Stimulated activated CD8-positive, alpha-beta memory T cell treated with anti-CD3 and anti-CD28 coated beads, Interleukin-2, amount 100 ng/mL, for 1 hour (primary cell): ENCODE measurements at places on chromosomes 6 and 20.

DNA sequence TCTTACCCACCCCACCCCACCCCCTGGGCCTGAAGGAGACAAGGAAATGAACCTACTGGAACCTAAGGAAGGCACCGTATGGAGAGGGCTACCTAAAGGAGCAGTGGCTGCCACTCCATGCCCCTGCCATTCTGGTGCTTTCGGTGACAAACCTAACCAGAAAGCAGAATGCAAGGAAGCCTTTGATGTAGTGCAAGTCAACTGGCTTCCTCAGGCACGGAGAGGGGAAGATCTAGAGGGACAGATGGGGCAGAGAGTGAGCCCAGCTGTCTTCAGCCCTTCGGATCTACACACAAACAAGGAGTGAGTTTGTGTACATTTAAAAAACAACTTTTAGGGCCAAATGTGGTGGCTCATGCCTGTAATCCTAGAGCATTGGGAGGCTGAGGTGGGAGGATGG, 39.5 kb downstream of the PPP1R16B start:
- no peak for DNase-seq

GRCh38 chr6:89874438-89874837, 19.8 kb upstream of the GJA10 start:
- no peak for DNase-seq

GRCh38 chr20:62618611-62619529, 23.4 kb upstream of the SLCO4A1 start:
- DNase-seq = no peak

DNA sequence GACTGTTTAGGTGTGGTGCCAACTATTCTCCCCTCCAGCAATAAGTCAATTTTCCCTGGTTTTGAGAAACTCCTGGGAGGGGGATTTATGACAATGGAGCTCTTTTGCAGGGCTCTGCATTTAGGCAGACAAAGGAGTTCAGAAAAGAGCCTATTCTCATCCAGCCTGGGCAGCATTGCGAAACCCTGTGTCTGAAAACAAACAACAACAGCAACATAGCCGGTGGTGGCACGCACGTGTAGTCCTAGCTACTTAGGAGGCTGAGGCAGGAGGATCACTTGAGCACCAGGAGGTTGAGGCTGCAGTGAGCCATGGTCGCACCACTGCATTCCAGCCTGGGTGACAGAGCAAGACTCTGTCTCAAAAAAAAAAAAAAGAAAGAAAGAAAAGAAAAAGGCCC, 6.4 kb downstream of the CLPS start:
- no peak for DNase-seq

DNA sequence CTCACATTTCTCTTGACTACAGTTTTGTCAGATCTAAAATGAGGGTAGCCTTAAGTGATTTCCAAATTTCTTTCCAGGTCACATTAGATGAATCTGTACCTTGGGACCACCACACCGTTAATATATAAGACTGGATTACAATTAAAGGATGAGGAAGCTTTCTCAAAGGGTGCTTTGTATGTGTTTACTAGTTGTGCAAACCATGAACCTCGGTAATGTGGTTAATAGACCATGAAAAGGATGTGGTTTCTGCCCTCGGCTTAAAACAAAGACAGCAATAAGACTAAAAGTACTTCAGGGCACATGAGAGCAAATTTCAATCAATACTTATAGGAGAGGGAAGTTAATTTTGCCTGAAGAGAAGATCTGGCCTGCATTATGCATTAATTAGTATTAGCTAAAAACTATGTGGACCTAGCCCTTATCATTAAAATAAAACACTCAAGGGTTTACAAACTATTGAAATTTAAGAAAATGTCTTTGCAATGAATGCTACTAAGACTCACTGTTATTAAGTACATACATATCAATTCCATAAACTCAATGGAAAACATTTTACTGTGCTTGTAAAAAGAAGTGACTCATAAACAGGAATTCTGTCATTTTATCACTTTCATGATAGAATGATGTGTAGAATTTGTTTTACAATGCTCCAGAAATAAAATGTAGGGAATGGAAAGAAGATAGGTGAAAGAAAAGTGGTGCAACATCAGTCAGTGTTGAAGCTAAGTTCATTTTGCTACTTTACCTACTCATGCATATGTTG, 936 bp upstream of the TMX4 start:
- no peak for DNase-seq

- no peak for DNase-seq
Measured at GRCh38 chr6:63802606-63803206, 167.1 kb downstream of the PHF3 start.

DNA sequence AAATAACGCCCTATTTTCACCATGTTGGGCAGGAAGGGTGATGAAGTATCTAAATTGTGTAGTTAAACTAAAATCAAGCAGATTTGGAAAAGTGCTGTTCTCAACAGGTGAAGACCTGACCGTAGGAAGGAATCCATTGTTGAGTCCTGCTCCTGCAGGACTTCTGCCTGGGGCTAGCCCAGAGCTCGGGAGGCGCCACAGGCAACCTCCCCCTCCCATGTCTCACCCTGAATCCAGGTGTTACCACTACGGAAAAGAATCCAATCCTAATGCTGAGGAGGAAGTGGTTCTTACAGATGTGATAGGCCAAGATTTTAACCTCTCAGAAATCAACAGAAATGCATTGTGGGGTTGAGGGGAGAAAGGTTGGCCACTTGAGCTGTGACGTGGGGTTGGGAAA, 30.2 kb downstream of the RAB22A start:
- DNase-seq = no peak

- DNase-seq = no peak
Measured at GRCh38 chr6:56570413-56571359, 72.0 kb downstream of the DST start.
